ENCODE measurements at places on chromosomes 6 and 20.

GRCh38 chr6:167122041-167122826 lies 662 bp upstream of the CCR6 start:
- DNase-seq = no peak

GRCh38 chr20:47062226-47062890 lies 167.7 kb downstream of the EYA2 start:
- DNase-seq = no peak

DNA sequence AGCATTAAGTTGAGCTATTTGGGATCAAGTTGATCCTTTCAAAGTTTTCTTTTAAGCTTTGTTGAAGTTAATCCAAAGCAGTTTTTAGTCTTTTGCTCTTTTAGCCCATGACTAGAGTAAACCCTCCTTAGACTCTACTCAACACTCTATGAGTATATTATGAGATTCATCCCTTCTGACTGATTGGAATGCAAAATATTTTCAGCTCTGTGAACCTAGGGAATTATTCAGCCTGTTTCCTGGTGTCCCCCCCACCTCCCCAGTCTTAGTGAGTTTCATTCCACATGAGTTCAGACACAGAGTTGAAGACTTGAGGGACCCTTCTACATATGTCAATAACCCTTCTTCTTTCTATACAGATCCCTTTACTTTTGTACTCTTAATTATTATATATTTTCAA lies 413.7 kb downstream of the RFPL4B start:
- no peak for DNase-seq

GRCh38 chr6:17460862-17461261 lies 67.5 kb downstream of the CAP2 start:
- DNase-seq = no peak

Data from H4 (cell line).